ENCODE measurements at places on chromosomes 2 and 18.

DNA sequence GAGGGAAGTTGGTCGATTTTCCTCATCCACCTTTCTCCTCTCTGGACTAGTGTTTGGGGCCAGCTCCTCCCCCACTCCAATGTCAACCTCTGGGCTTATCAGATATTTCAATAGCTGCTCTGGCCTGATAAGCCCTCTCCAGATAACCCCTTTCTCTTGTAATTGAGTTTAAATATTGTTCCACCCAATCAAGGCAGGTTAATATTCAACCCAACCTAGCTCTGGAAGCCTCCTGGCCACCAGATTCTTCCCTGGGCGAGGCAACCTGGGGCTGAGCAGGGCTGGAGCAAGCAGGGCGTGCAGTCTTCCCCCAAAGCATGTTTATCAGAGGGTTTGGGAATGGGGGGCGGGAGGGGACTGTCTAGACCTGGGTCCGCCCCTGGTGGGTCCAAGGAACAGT, 73.8 kb downstream of the TFCP2L1 start:
- DNase-seq, result no peak

- DNase-seq, result no peak
These were observed 405.8 kb upstream of the ID2 start for GRCh38 chr2:8276026-8276425.

- DNase-seq, result no peak
These were observed 496.7 kb upstream of the PIK3C3 start for GRCh38 chr18:41458376-41458775.

DNA sequence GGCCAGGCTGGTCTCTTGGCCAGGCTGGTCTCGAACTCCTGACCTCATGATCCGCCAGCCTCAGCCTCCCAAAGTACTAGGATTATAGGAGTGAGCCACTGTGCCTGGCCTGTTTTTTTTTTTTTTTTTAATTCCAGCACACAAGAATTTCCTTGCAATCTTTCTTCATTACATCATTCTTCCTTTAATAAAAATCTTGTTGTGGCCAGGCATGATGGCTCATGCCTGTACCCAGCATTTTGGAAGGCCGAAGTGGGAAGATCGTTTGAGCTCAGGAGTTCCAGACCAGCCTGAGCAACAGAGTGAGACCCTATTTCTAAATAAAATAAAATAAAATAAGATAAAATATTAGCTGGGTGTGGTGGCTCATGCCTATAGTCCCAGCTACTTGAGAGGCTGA, 21.4 kb upstream of the PLEKHM3 start:
- peak; percentile 75 for DNase-seq

Measured in EH (cell line).